ENCODE measurements at places on chromosomes 1 and 21.

GRCh38 chr1:228142155-228142691 is 2.1 kb downstream of the GUK1 start:
- no peak for DNase-seq

GRCh38 chr1:13624526-13624925 is 40.9 kb downstream of the PDPN start:
- DNase-seq = no peak

GRCh38 chr1:45348609-45348965 is 8.3 kb upstream of the MUTYH start:
- DNase-seq = no peak

GRCh38 chr1:50424045-50424883 is 1.0 kb upstream of the DMRTA2 start:
- DNase-seq = no peak

DNA sequence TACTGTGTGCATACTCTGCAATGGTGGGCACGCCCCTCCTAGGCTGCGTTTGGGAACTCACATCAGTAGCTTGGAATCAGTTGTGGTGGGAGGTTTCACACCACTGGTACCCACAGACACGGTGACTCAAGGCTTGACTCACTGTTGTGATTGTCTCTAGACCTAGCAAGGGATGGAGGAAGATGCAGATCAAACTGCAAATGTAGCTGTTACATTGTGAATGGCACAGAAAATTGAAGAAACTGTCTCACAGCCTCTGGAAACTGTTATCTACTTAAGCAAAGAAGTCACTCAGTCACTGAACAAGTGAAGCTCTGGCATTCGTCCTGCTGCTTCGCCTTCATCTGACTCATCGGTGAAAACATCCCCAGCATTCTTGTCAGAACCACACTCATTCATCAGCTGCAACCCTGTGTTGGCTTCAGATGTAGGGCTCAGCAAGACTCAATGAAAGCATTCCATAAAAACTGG is 59.5 kb downstream of the POFUT2 start:
- DNase-seq = no peak

DNA sequence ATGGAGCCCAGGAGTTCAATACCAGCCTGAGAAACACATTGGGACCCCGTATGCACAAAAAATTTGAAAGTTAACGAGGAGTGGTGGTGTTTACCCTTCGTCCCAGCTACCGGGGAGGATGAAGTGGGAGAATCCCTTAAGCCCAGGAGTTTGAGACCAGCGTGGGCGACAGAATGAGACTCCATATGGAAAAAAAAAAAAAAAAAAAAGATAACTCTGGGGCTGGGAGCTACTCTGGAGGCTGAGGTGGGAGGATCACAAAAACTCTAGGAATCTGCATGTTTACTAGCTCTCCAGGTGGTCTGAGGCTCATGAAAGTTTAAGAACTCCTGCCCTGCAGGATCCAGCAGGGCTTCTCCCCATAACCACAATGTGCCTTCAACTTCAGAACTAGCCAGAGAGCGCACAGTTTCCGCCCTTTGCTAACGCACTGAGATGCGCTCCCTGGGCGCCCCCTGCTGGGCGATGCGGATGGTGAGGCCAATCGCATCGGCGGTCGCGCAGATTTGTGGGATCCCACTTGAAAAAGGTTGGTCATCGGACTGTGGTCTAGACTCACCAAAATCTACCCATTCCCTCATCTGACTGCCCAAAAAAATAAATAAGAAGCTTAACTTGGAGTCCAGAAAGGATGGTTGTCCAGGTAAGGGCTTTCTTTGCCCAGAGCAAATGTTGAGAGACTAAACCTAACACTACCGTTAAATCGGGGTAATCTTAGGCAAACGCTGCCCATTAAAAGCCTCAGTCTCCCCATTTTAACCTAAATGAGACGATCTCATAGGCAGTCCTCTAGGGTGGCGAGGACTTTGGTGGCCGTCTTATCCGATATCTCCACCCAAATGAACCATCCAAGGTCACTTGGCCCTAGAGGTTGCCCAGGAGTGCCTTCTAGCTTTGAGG is 8.8 kb downstream of the ZNF683 start:
- DNase-seq = no peak

DNA sequence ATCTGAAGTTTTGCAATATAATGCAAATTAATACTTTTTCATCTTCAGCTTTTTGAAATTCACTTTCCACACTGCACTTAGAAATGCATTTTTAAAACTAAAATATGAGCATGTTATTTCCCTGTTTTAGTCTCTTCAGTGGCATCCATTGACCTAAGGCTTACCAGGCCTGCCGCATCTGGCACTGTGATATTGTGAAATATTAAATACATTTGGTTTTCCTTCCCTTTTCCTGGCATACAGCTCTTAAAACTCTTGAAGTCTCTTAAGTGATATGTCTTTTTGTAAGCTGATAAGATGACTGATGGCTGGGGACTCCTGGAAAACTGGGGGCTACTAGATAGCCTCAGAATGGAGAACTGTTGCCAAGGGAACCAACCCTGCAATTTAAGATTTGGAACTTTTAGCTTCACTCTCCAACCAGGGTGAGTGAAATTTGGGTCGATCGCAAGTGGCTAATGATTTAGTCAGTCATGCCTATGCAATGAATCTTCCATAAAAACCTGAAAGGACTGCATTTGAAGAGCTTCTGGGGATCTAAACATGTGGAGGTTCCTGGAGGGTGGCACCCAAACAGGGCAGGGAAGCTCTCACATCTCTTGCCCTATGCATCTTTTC is 75.5 kb upstream of the PDC start:
- no peak for DNase-seq

GRCh38 chr1:99170516-99170915 is 93.8 kb upstream of the PLPPR4 start:
- DNase-seq = no peak

GRCh38 chr1:214135886-214136285 is 145.1 kb upstream of the SMYD2 start:
- no peak for DNase-seq

DNA sequence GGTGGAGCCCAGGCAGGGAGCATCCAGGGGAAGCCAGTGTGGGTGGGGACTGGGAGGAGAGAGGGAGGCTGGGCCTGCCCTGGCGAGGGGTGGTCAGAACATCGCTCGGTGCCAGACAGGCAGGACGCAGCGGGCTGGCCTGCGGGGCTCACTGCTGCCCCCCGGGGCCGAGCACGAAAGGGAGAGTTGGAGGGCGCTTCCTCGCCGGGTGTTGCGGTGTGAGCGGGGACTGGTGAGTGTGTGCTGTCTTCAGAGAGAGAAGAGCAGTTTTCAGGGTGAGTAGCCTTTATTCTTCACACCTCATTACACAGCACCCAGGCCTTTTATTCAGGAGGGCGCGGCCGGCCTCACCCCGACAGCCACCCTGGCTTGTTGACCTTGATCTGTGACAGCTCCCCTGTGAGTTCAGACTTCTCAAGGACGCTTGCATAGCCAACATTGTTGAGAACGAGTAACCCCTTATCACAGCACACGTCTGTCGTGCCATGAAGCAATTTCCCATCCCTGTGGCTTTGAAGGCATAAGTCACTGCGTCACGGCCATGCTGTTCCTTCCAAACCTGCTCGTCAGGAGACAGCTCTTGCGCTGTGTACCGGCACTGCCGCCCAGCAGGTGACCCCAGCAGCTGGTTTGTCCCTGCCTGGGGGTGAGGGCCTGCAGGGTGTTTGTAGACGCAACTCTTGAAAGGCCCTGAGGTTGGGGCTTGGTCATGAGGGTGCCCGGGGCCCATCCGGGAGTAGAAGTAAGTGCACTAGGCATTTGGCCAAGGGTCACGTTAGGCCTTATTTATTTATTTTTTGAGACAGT is 54.6 kb downstream of the PRKCZ start:
- DNase-seq = no peak

- no peak for DNase-seq
Measured at GRCh38 chr1:175272361-175272760, 79.8 kb upstream of the KIAA0040 start.

- DNase-seq = no peak
Measured at GRCh38 chr21:36627242-36627641, 71.7 kb upstream of the SIM2 start.

DNA sequence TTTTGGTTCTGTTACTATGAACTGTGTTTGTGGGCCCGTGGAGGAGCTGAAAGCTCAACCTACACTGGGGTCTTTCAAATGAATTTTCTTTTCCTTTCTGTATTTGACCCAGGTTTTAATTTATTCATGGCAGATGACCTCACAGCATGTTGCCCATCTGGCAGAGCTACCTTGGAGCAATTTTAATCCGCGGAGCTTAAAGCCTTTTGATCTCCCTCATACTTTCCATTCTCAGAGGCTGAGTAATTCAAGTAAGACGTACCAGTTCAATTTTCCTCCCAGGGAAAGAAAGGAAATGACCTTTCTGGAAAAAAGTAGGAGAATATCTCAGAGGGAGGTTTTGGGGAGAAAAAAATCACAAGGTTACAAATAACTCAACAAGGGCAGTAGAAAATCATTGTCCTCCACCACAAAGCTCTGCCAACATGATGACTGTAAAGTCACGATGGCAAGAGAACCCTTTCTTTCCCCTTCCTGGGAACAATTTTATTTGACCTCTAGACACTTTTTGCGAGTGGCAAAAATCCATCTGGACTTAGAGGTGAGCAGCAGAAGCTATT is 21.6 kb upstream of the PCP4 start:
- no peak for DNase-seq

DNA sequence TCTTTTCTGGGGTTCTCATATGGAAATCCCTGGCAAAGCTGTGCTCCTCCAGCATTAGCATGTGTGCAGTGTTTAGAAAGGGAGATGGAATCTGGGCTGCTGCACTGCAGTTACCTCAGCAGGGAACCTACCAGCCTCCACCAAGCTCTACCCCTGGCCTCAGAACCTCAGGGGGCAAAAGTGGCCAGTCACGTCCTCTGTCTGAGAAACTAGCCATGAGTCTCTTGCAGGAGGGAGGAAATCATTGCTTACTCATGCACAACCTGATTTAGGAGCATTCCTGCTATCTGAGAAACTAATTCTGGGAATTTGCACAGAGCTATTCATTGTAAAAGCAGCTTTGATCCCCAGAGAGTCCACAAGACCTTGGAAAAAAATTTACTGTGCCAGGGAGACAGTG is 80.6 kb upstream of the IPO9 start:
- DNase-seq = no peak

DNA sequence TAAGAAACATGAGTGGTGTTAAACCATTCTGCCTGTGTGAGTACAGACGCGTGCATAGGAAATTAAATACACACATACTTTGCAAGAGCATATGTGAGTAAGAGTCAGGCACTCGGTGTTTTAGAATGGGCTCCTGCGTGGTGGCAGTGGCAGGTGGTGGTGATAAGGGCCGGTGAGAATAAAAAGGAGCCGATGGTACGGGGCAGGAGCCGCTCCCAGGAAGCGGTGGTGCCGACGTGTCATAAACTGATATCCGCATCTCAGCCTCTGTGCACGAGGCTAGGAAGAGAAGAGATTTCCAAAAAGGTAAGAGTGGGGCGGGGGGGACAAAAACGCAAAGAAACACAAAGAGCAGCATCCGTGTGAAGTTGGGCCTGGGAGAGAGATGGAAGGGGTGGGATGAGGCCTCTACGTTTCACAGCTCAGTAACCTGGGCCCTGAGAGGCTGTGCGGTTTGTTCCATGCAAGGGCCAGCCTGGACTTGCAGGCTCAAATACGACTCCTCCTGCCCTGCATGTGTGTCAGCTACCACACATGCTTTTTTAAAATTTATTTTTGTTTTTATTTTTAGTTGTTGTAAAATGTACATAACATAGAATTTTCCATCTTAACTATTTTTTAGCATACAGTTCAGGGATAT is 127.7 kb upstream of the COL6A1 start:
- DNase-seq = no peak

DNA sequence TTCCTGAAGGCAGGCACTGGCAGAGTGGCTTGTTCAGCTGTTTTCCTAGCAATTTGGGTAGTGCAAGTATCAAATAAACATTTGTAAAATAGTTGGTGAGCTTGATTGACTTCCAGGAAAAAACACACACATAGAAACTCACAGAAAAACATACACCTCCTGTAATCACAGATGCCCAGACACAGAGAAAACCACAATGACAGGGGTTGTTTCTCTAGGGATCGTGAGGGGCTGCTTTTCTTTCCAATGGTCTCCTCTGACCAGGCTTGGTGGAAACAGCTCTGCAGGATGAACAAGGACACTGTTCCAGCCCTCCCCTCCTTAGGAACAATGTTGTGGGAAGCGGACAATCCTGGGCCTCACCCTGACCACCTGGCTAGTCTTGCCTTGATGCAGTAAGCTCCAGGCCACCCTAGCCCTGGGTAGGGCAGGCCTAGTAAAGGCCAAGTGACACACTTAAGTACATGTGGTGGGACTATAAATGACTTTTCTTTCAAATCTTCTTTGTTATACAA is 142.5 kb upstream of the HMGB4 start:
- no peak for DNase-seq

DNA sequence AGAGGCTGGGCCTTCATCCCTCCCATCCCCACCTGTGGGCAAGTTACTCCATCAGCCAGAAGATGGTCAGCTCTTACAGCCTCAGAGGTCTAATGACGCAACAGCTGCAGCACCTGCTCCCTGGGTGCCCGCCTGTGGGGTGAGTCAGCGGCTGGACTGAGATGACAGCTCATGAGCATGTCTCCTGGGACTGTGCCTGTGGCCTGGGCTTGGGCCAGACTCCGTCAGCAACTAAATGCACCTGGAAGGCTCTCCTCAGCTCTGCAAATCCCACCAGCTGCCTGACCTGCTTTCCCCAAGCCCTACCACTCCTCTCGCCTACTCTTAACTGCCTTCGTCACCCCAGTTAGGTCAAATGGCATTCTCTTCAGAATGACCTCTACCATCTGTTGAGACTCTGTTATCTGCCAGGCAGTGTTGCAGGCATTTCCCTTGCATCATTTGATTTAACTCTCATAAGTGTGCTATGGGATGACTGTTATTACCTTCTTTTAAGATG is 47.7 kb downstream of the ETS2 start:
- no peak for DNase-seq

GRCh38 chr21:40671716-40672115 is 175.2 kb downstream of the DSCAM start:
- no peak for DNase-seq

DNA sequence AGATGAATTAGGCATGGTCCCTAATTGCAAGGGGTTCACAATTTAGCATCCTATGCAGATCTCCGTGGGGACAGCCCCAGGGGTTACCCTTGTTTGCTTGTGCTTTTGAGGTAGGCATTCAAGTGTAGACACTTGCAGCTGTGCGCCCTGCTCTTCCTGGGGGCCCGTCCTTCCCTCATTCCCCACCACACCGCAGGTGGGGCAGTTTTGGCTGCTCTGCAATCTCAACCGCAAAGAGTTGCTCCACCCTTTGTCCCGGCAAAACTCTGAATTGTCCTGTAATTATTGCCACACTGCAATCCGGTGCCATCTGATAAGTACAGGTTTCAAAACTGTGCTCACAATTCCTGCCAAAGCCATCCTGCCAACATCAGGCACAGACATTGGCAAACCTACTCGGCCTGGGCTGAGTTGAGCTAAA is 65.4 kb upstream of the LYST start:
- no peak for DNase-seq

- no peak for DNase-seq
Measured at GRCh38 chr21:35252831-35253230, 203.7 kb upstream of the RUNX1 start.

GRCh38 chr1:233057836-233058235 is 107.4 kb downstream of the NTPCR start:
- no peak for DNase-seq

- no peak for DNase-seq
Measured at GRCh38 chr1:110727246-110727645, 52.5 kb upstream of the KCNA3 start.
